ENCODE measurements at places on chromosomes 12 and 14.

DNA sequence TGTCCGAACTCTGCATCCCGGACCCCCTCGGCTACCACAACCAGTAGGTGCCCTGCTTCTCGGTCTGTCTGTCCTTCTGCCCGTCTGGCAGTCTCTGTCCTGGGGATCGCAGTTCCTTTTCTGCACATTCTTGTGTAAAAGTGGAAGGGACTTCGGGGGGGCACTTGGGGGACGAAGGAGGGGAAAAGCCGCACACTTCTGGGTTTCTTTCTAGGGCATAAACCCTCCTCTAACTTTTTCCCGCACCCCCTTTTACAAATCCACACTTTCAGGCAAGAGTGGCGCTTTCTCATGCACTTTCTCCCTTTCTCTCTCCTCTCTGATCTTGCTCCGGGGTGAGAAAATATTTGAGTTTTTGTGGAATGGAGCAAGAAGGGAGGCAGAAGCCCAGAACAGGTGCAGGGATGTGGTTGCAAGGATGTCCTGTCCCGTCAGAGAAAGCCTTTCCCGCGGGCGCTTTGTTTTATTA, 506 bp downstream of the ESRRB start:
- no peak for DNase-seq

- peak; percentile 46 for DNase-seq
Observed at GRCh38 chr14:22465201-22465840, 123.7 kb downstream of the DAD1 start.

DNA sequence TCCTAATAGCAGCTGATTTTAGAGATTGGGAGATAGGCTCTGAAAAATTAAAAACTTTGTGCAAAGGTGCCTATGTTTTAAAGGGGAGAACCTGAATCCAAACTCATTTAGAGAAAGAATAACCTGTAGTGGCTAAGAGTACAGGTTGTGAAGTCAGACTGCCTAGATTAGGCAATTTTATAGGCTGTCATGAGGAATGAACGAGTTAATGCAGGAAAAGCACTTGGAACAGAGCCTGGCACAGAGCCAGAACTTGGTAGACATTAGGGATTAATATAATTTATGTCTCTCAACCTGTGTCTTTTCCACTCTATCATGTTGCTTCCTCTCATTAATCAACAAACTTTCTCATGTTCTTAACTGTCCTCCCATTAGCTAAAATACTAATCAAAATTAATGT, 98.1 kb downstream of the WIF1 start:
- DNase-seq: no peak

- no peak for DNase-seq
Observed at GRCh38 chr14:58401587-58401986, 5.9 kb downstream of the TOMM20L start.

- DNase-seq: peak; percentile 96
Observed at GRCh38 chr14:75002392-75003249, at the start of gene EIF2B2. EIF2B2 (plus strand) TSS chr14:75002921; CDS start chr14:75002991, 70 bp downstream.

- DNase-seq: no peak
Observed at GRCh38 chr14:67553547-67553946, 20.5 kb downstream of the PLEKHH1 start.

GRCh38 chr12:32084017-32084688, 22.5 kb upstream of the BICD1 start:
- DNase-seq: peak; percentile 15

- DNase-seq: no peak
Observed at GRCh38 chr12:114500775-114501473, 95.0 kb upstream of the TBX5 start.

GRCh38 chr14:80927083-80927989, 14.2 kb downstream of the CEP128 start:
- DNase-seq: no peak

DNA sequence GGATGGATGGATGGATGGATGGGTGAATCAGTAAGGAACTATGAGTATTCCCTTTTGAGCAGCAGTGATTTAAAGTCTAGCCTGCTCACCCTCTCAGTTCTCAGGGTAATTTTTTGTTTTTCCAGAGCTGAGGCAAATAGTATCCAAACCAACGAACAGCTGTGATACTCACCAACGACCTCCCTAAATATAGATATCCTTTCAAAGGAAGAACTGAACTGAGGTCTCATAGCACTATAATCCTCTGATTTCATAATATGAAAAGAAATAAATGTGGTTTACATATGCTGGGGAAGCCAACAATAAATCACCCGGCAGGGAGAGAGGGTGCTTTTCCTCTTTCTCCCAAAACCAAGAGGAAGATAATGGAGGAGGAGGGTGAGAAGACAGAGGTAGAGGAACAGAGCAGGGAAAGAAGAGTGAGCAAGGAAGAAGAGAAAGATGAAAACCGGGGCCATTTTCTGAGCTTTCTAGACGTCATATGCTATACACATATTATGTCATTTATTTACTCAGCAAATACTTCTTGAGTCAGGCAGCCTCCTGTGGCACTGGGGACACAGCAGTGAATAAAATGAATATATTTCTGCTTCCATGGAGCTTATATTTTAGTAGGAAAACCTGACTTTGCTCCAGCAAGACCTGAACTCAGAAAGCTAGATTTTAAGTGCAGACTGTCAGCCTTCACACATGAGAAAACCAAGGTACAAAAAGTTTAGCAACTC, 710.7 kb upstream of the TBX3 start:
- peak; percentile 67 for DNase-seq

GRCh38 chr12:112011685-112012084, 1.3 kb downstream of the TMEM116 start:
- DNase-seq: no peak

- no peak for DNase-seq
Observed at GRCh38 chr14:24438223-24439097, 4.1 kb downstream of the SDR39U1 start.

- DNase-seq: no peak
Observed at GRCh38 chr14:103332143-103332919, 1.7 kb upstream of the EIF5 start.

- DNase-seq: no peak
Observed at GRCh38 chr12:116616536-116617248, 57.5 kb downstream of the MAP1LC3B2 start.

GRCh38 chr14:88248606-88249005, 74.5 kb downstream of the KCNK10 start:
- DNase-seq: no peak

GRCh38 chr12:54437243-54437642, 18.2 kb upstream of the ITGA5 start:
- DNase-seq: no peak

DNA sequence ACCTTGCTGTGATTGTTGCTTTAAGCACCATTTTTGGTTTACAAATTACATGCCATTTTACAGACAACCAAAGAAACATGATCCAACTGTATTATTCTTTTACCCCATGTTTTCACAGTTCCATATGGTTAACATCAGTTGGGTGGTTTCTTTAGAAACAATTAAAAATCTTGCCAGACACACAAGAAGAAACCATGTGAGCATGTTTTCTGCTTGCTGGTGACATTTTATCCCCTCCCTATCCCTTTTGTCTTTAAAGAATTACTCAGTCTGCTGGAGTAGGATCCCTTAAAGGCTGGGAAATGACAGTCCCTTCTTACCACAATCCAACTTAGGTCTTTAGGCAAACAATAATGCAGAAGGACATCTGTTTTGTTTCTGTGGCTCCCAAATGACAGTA, 121.8 kb upstream of the PLXNC1 start:
- DNase-seq: no peak
